Hematopoietic multipotent progenitor cell treated with erythropoietin and hydrocortisone succinate and interleukin-3 and kit ligand, for 4 days (in vitro differentiated cells): ENCODE measurements at places on chromosomes 2 and 18.
A peak's percentile ranks its signal among the peaks of the same experiment; 100 is the strongest.

GRCh38 chr2:71596011-71596410 is 142.7 kb downstream of the DYSF start:
- no peak for DNase-seq

DNA sequence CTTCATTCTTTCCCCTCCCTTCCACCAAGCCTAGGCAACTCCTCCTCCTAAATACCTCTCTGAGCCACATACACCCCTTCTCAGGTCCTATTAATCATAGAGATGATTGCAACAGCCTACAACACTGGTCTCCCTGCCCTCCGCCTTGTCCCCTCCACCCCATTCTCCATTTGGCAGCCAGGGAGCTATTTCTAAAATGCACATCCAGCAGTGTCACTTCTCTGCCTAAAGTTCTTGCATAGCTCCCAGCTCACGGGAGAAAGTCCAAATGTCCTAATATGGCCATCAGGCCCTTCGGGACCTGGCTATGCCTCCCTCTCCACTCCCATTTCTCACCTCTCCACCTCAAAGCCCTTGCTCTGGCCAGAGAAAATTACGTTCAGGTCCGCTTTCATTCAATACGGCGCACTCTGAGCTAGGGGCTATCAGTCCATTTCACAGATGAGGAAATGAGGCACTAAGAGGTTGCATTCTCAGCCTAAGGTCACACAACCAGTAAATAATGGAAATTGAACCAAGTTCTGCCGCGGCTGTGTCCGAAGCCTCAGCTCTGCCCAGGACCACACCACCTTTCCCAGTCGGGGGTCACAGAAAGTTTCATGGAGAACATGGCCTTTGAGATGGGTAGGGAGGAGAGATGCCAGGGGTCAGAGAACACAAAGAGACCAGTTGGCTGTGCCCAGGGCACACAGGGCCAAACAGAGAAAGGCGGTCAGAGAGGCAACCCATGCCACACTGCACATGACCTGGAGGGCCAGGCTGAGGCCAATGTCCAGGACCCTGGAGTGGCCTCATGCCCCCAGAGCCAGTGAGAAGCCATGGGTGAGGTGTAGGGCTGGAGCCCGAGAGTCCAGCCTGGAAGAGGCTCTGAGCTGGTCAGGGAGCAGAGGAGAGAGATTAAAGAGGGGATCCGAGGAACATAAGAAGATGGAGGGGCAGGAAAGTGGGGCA is 72.8 kb downstream of the TNS1 start:
- no peak for DNase-seq

DNA sequence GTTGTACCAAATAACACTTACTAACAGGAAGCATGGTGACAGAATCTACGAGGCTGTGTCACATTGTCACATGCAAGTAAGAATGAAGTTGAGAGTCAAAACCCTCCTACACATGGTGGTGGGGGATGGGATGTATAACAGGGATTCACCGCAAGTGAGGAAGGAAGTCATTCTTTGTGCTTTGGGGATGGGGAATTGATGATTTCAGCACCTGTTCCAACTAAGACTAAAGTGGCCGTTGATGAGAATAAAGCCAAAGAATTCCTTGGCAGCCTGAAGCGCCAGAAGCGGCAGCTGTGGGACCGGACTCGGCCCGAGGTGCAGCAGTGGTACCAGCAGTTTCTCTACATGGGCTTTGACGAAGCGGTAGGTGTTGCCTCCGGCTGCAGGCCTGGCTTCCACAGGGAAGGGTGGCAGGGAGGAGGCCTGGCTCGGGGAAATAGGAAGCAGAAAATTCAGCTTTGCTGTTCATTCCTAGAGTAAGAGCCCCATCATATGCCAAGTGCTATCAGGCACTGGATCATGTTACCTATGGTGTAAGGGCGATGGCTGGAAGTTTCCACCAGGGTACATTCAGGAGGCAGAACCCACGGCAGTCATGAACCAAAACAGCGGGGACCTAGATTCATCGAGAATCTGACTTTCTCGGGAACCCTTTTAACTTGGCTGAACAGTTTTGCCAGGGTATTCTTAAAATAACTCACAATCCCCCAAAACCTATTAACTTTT is 120.3 kb downstream of the UXS1 start:
- peak; percentile 8 for DNase-seq

GRCh38 chr2:177165721-177166711 is 46.6 kb upstream of the HNRNPA3 start:
- peak; percentile 69 for DNase-seq

DNA sequence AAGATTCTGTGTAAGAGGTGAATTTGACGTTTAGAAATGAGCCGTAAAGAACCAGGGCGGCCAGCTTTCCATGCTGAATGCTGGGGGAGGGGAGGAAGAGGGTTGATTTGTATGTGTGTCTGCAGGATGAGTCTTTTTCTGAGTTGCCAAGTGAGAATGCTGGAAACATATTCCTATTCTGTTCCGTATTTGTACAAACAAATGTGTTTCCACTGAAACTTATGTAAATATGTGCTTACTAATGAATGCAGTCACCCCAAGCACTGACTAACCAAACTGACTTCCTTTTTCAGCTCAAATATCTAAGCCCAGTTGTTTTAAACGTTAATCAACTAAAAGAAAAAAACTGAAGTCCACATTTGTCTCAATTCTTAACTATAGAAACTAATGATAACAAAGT is 74.9 kb upstream of the APCDD1 start:
- DNase-seq = no peak

- no peak for DNase-seq
Observed at GRCh38 chr2:104340162-104340561, 513.8 kb upstream of the POU3F3 start.

DNA sequence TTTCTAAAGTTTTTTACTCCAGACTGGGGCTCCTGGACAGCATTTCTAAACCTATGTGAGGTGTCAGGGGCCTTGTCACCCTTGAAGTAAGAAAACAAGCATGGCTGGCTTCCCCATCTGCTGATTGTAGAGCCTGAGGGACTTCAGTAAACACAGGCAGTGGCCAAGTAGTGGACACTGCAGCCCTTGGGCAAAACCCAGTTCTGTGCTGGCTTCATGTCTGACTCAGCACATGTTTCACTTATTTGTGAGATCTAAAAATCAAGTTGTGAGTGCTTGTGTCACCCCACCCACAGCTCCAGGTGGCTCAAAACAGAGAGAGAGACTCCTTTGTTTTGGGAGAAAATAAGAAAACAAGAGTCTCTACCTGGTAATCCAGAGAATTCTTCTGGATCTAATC is 660.3 kb upstream of the VRK2 start:
- no peak for DNase-seq

GRCh38 chr2:72669121-72669520 is 156.7 kb downstream of the EXOC6B start:
- DNase-seq = no peak

DNA sequence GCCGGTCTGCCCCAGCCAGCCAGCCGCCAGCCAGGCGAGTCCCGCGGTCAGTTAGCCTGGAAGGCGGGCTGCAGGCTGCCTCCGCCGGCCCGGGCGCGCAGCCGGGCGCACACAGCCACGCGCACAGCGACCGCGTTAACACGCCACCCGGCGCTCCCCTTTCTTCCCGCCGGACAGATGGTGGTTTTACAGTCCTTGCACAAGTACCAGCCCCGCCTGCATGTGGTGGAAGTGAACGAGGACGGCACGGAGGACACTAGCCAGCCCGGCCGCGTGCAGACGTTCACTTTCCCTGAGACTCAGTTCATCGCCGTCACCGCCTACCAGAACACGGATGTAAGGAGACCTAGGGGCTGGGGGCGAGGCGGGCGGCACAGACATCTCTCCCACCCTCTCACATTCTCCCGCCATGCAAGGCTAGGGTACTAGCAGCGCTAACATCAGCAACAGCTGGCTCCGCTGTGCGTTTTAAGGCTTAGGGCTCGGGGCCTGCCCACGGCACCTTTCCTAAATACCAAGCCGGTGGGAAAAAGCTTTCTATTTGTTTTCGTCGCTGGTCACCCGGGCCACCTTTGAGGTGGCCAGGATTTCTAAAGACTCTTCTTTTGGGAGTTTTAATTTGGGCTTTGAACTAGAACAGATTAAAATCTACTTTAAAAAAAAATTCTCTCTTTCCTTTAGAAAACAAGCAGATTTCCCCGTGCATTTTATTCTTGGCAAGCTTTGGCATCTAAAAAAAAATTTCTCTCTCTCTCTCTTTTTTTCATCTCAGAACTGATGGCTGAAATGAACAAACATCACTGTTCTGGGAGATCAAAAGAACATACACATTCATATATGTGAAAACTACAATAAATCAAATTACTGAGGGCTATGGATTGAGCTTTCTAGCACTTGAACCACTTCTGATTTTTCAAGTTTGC is 2.9 kb downstream of the TBR1 start:
- peak; percentile 55 for DNase-seq

GRCh38 chr18:63322908-63323634 is 3.5 kb upstream of the BCL2 start:
- peak; percentile 89 for DNase-seq

DNA sequence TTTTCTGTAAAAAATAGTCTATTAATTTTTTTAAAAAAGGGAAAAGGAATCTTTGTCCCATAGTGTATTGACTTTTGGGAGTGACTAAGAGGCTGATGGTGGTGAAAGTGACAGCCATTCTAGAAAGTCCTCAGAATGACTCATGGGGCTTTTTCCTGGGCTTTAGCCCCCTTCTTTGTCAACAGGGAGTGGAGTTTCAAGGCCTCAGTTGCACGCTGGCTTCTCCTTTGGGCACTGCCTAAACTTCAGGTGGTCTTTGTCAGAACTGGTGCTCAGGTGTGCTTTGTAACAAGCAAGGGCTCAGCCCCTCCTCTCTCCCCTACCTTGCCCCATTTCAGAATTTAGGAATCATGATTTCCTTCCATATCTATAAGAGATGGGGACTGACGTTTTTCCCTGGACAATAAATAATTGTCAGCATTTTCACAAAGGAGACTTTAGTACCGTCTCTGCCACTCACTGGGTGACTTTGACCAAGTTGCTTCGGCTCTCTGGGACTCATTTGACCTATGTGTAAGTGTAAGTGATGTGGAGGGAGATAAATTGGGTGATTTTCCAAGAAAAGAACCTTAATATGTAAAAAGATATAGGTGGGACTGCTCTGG is 61.2 kb upstream of the IGFBP2 start:
- no peak for DNase-seq

- DNase-seq = no peak
Observed at GRCh38 chr2:206212673-206213513, 53.2 kb downstream of the EEF1B2 start.

- peak; percentile 30 for DNase-seq
Observed at GRCh38 chr18:57995331-57995730, 48.7 kb upstream of the NEDD4L start.

GRCh38 chr2:19900931-19901441 is 797 bp downstream of the TTC32 start:
- peak; percentile 46 for DNase-seq

DNA sequence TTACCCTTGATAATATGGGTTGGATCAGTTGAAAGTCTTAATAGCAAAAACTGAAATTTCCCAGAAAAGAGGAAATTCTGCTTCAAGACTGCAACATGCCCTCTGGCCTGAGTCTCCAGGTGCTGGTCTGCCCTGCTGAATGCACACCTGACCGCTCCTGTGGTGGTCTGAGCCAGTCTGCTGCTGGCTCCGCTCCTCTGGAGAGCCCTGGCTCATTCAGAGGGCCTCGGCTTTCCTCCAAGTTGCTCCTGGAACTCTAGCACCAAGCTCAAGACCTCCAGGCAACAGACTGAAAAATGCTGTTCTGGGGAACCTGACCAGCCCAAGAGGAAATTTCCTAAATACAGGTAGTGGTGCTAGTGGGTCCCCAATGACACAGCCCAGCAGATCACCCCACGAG is 64.8 kb downstream of the DIPK1C start:
- no peak for DNase-seq

- DNase-seq = no peak
Observed at GRCh38 chr2:163248376-163249253, 410.0 kb upstream of the KCNH7 start.

- DNase-seq = no peak
Observed at GRCh38 chr2:219887870-219888269, 260.4 kb downstream of the SLC4A3 start.

GRCh38 chr2:95374029-95374428 is 28.5 kb upstream of the FAHD2A start:
- no peak for DNase-seq

DNA sequence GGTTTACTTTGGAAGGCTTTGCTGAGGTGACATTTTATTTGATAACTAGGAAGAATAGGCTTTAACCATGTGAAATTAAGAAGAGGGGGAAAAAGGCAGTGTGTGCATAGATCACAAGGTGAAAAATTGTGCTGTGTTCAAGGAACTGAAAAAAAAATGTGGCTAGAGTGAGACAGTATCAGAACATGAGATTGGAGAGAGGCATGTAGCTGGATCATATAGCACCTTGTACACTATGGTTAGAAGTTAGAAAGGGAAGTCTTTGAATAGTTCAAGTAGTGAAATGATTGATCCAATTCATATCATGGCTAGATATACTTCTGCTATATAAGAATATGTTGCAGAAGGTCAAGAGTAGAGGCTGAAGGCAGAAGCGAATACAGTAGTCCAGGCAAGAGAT is 12.3 kb upstream of the TNFRSF11A start:
- no peak for DNase-seq

GRCh38 chr2:119431155-119431975 is at the start of gene TMEM37:
TSS of gene TMEM37 (plus strand) at chr2:119431854. CDS start at chr2:119431904, 50 bp downstream.
- peak; percentile 78 for DNase-seq

DNA sequence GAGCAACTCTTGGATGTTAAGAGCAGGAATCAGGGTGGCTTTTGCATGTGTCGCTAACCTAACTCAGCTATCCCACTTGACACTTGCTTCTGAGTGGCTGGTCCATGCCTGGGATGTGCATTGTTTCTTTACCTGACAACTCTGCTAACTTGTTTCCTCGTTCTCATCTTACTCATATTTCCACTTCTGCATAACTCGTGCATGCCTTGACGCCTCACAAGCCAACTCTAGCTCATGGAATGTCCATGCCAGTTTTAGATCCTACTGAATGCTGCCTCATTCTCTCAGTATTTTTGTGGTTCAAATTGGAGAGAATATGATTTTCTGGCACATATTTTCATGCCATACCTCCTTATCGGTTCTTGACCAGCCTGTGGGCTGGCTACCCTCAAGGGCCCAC is 52.5 kb downstream of the CDCA7 start:
- no peak for DNase-seq

GRCh38 chr2:7812231-7812995 is 869.4 kb upstream of the ID2 start:
- DNase-seq = no peak

DNA sequence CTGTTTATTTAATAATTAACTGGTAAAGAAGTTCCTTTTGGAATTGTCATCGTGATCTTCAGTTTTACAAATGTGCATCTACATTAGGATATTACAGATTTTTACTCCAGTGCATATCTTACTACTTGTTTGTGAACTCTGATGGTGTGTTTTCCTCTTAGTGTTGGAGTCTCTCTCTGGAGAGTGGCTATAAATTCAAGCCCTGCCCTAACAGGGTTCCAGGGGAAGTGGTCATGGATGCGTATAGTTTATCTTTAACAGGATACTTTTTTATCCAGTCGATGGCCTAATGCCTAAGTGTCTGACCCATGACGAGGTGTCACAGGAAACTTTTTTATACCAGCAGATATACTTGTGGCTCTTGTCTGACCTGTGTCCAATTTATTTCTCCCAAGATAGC is 75.4 kb downstream of the CHN1 start:
- DNase-seq = no peak

DNA sequence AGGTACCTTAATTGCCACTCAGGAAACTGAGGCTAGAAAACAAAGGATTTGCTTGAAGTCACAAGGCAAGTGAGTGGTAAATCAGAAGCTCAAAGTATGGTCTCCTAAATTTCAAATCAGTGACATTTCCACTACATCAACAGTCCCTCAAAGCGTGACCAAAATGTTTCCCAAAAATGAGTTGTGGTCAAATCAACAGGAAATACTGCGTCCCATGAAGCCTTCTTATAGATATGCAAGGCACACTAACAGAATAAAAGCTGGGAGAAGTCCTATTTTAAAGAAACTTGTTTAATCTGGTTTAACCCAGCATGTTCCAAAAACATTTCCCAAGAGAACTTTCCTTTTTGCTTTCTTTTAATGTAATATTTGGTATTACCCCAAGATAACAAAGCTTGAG is 249.4 kb downstream of the EXOC6B start:
- DNase-seq = peak; percentile 10
